ENCODE measurements at places on chromosomes 12 and 14.

- no peak for DNase-seq
Measured at GRCh38 chr12:47286676-47287075, 206.9 kb upstream of the AMIGO2 start.

- DNase-seq: no peak
Measured at GRCh38 chr12:122226366-122227125, 694 bp upstream of the DIABLO start.

- no peak for DNase-seq
Measured at GRCh38 chr14:92560106-92560865, 46.7 kb downstream of the RIN3 start.

DNA sequence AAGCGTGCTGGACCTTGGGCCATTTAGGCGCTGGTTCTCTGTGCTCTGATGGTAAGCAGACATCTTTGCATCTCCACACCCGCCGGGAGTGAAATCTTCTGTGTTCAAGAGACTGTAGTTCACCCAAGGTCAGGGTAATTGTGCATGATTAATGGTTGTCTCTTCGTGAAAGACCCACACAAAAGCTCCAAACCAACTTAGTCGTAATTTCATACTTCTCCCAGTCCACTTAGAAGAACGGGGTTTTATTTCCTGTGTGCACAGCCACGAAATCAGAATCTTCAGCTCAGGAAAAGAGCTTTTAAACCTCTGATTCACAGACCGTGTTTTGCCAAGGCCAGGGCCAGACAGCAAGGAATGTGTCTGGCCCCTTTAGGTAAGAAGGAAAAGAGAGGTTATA, 640.9 kb downstream of the MED13L start:
- no peak for DNase-seq

GRCh38 chr12:92553389-92553788, 149.4 kb upstream of the PLEKHG7 start:
- no peak for DNase-seq

DNA sequence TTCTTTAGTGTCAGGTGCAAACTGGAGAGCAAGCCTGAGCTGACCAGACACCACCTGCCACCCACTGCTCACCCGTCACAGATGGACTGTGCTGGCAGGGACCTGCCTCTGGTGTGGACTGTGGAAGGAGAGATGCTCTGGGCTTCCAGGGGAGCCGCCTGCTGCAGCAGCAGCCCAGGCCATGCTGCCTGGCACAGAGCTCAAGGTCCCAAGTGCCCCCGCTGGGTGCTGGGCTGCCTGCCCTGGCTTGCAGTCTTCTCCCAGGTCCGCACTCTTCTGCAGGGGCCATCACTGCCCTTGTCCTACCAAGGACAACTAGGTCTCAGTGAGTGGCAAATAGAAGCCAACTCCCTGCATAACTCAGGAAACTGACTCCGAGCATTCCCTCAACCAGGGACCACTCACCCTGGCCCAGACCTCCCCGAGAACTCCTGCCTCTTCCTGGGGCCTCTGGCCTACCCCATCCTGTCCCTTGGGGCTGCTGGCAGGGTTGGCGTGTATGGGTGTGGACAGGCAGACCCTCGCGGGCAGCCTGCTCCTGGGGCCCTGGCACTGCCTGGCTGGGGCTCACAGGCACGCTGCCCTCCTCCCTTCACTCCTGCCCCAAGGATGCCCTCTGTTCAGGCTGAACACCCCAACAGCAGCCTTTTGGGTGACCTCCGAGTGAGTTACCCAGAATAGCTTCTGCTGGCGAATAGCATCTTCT, 9.3 kb downstream of the AMN start:
- no peak for DNase-seq

- no peak for DNase-seq
Measured at GRCh38 chr12:10339053-10339840, 31.6 kb downstream of the KLRD1 start.

- peak; percentile 81 for DNase-seq
Measured at GRCh38 chr14:20631023-20631879, 10.2 kb downstream of the OR6S1 start.
